Anterior cingulate cortex (tissue), 58 donors: ENCODE measurements at places on chromosomes 3 and 15.

- no peak for DNase-seq
These were observed 9.8 kb downstream of the P2RY14 start for GRCh38 chr3:151268267-151269235.

DNA sequence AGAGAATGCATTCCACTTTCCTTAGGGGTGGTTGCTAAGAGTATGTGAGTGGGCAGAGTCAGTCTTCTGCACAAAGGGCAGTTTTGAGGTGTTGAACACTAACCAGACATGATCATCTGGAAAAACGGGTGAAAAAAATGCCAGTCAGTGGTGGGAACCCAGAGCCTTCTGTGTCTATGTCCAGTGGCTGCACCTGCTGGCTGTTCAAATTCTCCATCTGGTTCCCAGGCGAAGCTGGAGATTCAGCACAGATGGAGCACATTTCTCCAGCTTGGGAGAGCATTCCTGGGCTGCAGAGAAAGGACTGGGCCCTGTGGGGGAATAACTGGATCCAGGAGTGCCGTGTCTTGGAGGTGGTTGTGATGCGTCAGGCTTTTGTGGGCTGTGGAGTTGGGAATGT lies 74.1 kb downstream of the TRAK1 start:
- no peak for DNase-seq

DNA sequence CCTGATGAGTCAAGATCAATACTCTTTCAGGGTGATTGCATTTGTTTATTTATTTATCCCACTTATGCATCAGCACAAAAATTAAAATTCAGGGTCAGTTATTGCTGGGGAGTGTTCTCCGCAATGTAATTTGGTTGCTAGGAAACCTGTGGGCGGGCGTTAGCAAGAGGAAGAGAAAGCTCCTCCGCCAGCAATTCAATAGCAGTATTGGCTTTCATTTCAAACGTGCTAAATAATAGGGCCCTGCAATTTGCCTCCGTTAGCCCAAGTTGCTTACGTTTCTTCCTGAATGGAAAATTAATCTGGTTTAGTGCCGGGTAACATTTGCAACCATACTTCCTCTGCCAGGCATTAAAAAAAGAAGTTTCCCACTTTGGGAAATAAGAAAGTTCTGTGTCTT lies 35.5 kb upstream of the PLCL2 start:
- DNase-seq = peak; percentile 25

DNA sequence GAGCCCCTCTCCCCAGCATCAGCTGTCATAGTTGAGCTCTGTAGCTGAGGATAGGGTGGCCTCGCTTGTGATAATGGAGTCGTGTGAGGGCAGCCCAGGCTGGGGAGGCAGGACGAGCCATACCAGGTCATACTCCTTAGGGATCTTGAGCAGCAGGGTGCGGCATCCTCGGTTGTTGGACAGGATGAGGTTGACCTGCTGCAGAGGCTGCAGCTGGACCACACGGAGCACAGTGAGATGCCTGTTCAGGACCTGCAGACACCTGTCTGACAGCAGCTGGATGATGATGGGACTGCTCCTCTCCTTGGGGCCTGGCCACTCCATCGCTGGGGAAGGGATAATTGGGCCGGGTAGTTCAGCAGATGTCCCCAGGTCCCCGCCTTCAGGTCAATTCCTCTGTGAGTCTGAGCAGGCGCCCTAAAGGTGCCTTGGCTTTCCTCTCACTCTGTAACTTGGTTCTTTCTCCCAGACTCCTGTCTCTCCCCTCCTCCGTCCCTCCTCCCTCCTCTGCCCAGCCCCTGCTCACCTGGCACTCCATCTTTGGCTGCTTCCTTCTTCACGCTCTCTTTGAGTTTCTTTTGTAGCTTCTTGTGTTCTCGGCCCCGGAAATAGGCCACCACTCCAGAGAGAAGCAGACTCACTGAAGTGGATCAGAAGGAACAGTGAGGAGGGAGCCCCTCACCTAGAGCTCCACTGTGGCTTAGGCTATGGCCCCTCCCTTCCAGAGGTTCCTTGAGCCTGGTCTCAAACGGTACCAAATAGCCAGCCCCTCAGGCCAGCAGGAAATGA lies 7.8 kb downstream of the DUOX2 start:
- DNase-seq = no peak

DNA sequence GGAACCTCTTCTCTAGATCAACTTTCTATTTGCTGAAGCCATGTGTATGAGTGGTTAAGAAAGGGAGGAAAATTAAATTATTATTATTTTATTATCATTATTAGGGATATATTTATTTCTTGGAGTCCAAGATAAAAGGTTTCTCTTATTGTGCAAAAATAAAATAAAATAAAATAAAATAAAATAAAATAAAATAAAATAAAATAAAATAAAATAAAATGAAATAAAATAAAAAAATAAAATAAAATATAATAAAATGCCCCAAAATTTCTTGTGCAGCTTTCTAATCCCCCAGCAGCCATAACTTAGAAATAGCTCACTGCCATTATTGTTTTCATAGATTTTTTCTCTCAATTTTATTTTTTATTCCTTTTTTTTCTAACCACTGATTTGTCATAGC lies 526.8 kb downstream of the VGLL3 start:
- no peak for DNase-seq
